ENCODE measurements at places on chromosomes 12 and 14.

DNA sequence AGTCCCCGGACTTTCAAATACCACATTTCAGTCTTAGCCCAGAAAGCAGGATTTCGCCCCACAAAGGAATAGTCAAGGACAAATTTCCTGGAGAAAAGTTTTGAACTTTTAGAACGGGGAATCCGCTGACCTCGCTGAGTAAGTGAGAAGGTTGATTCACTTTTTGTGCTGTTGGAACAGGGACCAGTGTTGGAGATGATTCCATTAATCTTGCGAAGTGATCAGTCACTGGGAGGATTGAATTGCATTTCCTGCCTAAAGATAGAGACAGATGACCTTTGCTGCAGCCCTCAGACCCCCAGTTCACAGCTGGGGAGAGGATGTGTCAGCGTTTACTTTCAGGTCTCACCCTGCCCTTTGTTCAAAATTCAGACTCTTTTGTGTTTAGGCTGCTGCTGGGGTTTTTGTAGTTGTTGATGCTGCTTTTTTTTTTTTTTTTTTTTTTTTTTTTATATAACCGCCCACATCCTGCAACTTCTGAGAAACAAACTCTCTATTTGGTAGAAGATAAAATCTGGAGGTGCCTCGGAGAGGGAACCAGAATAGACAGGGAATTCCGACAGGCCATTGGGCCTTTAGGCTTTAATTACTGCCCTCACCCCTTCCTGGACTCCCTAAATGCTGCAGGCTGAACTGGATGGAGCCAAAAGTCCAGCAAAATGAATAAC, 9.8 kb upstream of the KDM2B start:
- DNase-seq: no peak
- H3K27me3 ChIP-seq: no peaks in the 10 kb centered on the region
- H3K4me3 ChIP-seq: no peak overlapping the region
- peak overlapping the region; percentile 62 for H3K27ac ChIP-seq
- no peaks in the 10 kb centered on the region for H3K36me3 ChIP-seq

DNA sequence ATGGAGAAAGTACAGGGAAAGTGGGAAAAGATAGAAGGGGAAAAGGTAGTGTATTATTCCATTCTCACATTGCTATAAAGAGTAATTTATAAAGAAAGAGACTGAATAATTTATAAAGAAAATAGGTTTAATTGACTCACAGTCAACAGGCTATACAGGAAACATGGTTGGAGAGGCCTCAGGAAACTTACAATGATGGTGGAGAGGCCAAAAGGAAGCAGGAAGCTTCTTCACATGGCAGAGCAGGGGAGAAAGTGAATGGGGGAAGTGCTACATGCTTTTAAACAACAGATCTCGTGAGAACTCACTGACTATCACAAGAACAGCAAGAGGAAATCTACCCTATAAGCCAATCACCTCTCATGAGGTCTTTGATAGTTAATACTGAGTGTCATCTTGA, 725.0 kb upstream of the FLRT2 start:
- H3K27me3 ChIP-seq: no peaks in the 10 kb centered on the region
- H3K4me3 ChIP-seq: no peak overlapping the region
- H3K36me3 ChIP-seq: no peaks in the 10 kb centered on the region
- no peak for DNase-seq
- no peak overlapping the region for H3K27ac ChIP-seq

GRCh38 chr12:16449459-16449858, 102.0 kb downstream of the MGST1 start:
- no peak overlapping the region for H3K27ac ChIP-seq
- no peak for DNase-seq
- H3K4me3 ChIP-seq: no peak overlapping the region
- H3K4me1 ChIP-seq: no peaks in the 10 kb centered on the region
- no peaks in the 10 kb centered on the region for H3K27me3 ChIP-seq

- no peaks in the 10 kb centered on the region for H3K36me3 ChIP-seq
- no peaks in the 10 kb centered on the region for H3K27me3 ChIP-seq
- no peak for DNase-seq
- no peak overlapping the region for H3K27ac ChIP-seq
- no peak overlapping the region for H3K4me3 ChIP-seq
Observed at GRCh38 chr14:23438101-23438971, 2.9 kb upstream of the MYH7 start.

All from upper lobe of left lung (tissue), 6 donors.